Muscle of arm (tissue), 14 donors: ENCODE measurements at places on chromosomes 2 and 18. TPM values are rescaled to one million over a fixed set of nuclear protein-coding genes. Genes with fewer than 3 reads are reported as not detected.

DNA sequence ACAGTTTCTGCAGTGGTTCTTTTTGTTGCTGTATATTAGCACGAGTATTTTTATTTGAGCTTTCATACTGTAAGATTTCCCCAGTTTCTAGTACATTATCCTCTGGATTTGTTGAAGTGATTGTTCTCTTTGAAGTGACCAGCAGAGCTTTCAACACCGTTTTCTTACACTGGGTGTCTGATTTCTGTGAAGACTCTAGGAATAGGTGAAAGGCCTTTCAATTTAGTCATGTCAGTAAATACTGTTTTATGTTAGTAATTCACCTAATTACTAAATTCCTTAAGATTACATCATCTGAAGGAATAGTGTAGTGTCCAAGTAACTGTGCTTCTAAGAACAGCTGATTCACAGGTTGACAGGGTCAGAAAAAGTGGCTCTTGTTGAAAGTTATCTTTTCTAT, 2.3 kb downstream of the PPM1B start:
- DNase-seq, result no peak

- no peak for DNase-seq
Measured at GRCh38 chr2:205161156-205161839, 521.0 kb upstream of the NRP2 start.

DNA sequence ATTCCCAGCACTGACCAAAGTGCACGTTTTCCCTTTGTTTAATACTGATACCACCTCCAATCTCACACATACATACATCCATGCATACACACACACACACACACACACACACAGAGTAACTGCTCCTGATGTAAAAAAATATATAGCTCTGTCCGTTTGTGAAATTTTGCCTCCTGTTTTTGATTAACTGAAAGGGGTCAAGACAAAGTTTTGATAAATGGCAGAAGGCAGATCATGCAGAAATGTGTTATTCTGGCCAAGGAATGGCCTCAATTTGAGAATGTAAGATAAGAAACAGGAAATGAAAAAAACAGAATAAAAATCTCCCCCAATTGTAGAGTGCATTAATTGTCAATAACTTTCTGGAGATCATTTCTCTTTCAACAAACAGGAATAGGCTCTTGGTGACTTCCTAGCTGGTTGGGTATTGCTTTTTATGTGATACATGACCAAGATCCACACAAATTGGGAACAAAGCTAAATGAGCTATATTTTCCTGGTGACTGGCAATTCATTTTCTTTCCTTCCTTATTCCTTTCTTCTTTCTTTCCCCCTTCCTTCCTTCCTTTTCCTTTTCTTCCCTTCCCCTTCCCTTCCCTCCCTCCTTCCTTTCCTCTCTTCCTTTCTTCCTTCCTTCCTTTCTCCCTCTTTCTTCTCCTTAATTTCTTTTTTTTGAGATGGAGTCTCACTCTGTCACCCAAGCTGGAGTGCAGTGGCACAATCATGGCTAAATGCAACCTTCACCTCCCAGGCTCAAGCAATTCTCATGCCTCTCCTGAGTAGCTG, 88.9 kb upstream of the PMAIP1 start:
- no peak for DNase-seq

- peak; percentile 75 for DNase-seq
Measured at GRCh38 chr2:3876685-3877084, 173.3 kb downstream of the DCDC2C start.

The IKZF2 gene
- 5.6 TPM for polyA plus RNA-seq

DNA sequence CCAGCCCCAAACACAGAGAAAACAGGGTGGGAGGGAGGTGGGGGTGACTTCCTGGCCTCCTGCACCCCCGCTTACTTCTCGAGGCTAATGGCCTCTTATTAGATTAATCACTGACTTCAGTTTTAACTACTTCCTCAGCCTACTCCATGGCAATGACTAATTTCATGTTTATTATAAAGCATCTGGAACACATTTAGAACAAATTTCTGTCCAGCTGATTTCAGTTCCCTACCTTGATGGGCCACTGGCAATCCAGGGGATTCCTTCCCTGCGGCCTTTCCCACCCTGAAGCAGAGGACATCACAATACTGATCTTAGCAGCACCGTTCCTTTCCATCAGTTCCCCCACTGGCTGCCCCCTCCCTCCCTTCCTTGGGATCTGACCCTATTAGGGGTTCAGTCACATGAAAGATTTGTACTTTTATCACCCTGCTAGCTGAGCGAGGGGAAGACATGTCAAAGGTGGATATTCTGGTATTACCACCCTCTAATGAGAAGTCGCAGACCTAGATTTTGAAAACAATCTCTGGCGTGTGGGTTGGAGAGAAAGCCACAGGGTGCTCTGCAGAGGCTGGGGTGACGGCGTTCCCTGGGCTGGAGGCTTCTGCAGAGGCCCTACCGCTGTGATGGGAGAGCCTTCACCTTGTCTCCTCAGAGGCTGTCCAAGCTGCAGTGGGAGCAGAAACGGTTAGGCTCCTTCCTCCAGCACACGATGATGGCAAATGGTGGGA, 67.6 kb downstream of the KIAA2012 start:
- DNase-seq, result no peak

The PLB1 gene
- polyA plus RNA-seq, result 2.0 TPM

The CTAGE1 gene
- not detected for polyA plus RNA-seq

The NGEF gene
- 1.5 TPM for polyA plus RNA-seq

DNA sequence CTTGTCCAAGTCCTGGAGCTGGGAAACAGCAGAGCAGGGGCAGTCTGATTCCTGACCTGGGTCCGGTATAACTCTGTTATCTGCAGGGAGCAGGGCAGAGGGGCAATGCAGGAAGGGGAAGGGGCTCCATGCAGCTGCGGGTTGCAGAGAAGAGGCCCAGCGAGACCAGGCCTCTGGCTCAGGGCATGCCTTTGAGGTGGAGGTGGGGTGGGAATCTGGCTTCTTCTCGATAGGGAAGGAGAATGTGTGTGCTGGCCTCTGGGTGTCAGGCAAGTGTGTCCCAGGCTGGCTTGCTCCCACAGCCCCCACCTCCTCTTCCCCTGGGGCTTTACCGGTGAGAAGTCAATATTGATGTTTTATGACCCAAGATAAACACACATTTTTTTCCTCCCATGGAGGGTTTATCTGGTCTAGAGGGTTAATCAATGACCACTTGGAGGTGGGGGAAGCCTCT, 187.1 kb upstream of the HAAO start:
- no peak for DNase-seq

The ZNF512 gene
- polyA plus RNA-seq, result 57.9 TPM

GRCh38 chr2:48253301-48253700, 276.7 kb upstream of the STON1 start:
- no peak for DNase-seq

The NT5DC4 gene
- not detected for polyA plus RNA-seq

The CHRND gene
- polyA plus RNA-seq, result 72.6 TPM

The TXNDC2 gene
- not detected for polyA plus RNA-seq

The DSG3 gene
- 0.14 TPM for polyA plus RNA-seq

GRCh38 chr2:73969356-73969755, 15.4 kb upstream of the TET3 start:
- no peak for DNase-seq

DNA sequence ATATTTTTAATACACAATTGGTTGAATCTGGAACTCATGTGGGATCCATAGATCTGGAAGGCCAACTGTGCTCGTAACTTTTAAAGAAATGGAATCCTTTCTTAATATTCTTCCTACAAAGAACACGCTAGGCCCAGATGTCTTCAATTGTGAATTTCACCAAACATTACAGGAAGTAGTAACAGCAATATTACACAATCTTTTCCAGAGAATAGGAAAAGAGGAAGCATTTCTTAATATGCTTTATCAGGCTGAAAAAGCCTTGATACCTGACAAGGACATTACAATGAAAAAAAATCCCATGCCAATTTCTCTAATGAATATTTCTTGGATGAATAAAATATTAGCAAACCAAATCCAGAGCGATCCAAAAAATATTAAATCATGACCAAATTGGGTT, 80.3 kb upstream of the HAAO start:
- no peak for DNase-seq

The KLHL41 gene
- polyA plus RNA-seq, result 4,145 TPM

The ACMSD gene
- not detected for polyA plus RNA-seq

GRCh38 chr2:120320318-120320851, 25.6 kb upstream of the INHBB start:
- no peak for DNase-seq

DNA sequence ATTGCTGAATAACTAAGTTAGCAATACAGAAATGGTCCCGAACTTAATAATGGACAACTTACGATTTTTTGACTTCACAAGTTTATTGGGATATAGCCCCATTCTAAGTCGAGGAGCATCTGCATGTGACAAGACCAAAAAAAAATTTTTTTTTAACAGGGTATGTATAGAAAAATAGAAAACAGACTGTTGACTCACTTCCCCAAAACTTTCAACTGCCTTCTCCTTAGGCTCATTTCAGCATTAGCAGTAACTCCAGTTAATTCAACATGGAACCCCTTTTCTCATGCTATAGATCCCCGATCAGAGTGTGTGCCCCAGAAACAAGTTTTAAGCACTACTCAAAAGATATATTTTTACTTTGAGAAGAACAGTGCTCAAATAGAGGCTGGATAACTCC, 5.4 kb downstream of the CD302 start:
- DNase-seq, result no peak

The TSPYL6 gene
- polyA plus RNA-seq, result 0.13 TPM

DNA sequence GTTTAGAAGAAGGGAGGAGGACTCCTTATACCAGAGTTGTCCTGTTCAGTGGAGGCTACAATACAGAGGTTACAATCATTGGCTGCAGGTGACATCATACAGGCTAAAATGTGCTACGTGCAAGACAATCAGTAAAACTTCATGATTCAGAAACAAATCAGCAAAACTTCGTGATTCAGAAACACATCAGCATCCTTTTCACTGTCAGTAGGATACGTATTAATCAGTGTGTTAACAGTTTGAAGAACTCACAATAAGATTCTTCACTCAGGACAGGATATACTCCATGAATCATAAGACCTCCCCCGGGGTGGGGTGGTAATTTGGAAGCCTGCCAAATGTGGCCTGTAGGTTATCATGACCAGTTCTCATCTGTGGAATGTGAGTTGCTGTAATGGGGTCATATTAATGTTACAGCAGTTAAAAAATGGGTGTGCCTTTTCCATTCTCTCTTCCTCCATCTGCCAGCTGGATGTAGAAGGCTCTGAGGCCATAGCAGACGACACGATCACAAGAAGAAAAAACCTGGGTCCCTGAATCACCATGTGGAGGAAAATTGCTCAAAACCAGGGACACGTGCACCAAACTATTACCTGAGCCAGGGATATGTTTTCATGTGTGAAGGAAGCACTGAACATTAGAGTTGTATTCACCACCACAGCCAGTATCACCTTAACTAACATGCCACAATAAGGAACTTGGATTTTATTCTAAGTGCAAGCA, 134.8 kb upstream of the CREB1 start:
- no peak for DNase-seq
